ENCODE measurements at places on chromosomes 11 and 22.

GRCh38 chr22:20436307-20436767 lies 1.3 kb downstream of the SCARF2 start:
- no peak for DNase-seq

DNA sequence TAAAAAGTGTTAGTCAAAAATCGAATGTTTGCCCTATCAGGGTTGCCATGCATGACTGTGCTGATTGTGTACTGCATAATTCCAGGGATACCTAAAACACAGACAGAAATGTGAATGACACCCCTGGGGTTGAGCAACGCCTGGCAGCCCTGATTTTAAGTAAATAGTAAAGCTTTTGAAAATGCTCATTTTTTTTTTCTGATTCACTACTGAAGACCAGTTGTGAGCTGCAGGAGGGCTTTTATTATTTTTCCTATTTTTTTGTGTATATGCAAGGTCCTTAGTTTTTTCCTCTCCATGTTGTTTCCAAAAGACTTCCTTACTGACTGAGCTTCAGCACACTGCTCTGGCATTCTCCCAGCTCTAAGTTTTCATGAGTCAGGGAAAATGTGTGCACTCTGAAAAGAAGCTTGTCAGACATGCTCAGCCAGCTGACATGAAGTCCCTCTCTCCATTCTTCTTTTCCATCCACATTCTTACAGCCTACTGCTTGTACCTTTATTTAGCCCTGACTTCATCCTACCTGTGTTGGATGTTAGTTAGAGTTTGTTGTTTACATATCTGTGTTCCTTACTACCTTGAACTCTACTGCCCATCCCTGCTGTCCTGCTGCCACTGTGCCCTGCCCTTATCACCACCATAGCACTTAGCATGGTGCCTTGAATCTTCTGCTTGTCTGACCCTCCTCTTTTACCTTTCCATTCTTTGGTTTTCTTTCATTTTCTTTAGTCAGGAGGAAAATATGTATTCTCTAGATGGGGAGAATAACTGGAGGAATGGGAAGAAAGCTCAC lies 79.5 kb downstream of the HORMAD2 start:
- DNase-seq = no peak

DNA sequence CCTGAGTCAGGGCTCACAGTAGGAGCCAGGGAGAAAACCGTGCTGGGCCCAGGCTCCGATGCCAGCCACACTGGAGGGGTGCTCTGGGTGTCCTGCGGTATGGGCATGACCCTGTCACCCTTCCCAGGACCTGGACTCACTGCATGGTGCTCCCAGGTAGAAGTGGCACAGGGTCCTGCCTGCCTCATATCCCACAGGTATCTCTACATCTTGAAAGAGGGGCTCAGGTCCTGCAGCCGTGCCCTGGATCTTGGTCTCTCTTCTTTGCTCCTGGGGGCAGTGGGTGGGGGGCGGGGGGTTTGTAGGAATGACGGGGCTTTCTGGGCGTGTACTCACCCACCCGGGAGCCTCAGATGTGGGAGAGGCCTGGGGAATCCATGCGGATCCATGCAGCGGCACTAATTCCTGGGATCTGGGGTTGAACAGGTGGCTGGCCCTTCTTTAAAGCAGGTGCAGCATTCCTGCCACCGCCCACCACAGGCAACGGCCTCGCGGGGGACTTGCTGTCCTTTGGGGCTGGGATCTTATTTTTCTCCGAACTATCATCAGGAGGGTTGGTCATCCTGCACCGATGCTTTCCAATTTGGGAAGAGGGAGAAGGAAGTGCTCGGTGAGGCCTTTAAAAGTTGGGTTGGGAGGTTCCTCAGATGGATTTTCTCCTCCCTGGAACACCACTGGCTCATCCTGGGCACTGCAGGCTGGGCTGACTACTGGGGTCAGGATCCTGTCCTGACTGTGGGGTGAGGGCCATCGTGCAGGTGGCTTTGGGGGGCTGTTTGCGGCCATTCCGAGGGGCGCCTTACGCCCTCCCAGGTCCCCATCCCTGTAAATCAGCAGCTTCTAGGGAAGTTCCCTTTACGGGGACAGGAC lies 886.4 kb downstream of the BRD1 start:
- DNase-seq = no peak

- no peak for DNase-seq
Observed at GRCh38 chr11:77823775-77824174, 2.8 kb downstream of the AAMDC start.

GRCh38 chr11:118252688-118253087 lies 523 bp upstream of the MPZL3 start:
- DNase-seq = no peak

- no peak for DNase-seq
Observed at GRCh38 chr11:34263441-34264091, 94.2 kb downstream of the ABTB2 start.

DNA sequence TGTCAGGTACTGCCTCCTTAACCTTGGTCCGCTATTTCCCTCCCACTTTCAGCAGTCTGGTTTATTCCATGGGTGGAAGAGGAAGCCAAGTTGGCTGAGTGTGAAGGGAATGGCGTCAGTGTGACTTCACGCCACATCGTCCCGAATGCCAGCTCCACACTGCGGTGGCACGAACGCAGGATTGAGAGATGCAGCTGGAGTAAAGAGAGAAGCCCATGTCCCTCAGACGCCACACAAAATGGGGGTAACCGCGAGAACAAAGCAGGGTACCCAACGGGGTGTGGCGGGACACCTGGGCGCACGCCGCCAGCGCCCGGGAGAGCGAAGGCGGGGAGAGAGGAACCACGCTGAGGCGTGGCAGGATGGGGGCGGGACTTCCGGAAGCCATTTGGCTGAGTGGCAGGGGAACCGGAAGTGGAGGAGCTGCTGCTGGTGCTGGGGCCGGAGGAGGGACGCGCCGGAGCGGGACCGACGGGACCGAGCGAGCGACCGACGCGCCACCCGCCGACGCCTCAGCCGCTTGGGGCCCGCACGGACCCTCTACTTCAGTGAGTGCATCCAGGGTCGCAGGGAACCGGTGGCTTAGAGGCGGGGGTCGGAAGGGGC lies at the start of gene PAFAH1B2:
PAFAH1B2 (plus strand) TSS at position 417 of the 606 bp plus-strand sequence. CDS start 8,161 bp downstream, outside the sequence.
- peak; percentile 98 for DNase-seq

DNA sequence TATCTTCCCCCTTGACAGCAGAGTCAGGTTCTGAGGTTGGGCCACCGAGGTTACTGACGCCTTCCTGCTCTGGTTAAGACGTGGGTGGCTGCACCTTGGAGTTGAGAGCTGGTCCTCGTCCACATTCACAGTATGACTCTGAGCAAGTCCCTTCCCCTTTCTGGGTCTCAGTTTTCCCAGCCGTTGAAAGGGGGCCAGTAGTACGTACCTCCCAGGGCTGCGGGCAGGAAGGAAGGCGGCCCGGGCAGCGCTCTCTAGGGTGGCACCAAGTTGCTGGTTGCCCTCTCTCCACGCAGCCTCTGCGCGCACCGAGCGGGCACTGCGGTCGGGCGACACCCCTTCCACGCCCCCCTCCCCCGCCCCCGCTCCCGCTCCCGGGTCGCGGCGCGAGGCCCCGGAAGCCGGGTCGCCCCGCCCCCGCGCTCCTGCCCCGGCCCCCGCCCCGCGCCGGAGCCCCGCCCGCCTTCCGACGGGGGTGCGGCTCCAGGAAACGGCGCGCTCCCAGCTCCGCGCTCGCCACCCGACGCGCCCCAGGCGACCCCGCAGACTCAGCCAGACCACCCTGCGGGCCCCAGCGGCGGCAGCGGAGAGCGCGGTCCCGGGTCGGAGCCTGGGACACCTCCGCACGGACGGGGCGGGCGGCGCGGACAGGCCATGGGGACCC lies at the start of gene EHBP1L1:
EHBP1L1 (plus strand) TSS at position 486 of the 664 bp plus-strand sequence. CDS start 250 bp downstream, outside the sequence.
- peak; percentile 83 for DNase-seq

GRCh38 chr11:103842191-103842590 lies 194.2 kb upstream of the DDI1 start:
- DNase-seq = no peak

DNA sequence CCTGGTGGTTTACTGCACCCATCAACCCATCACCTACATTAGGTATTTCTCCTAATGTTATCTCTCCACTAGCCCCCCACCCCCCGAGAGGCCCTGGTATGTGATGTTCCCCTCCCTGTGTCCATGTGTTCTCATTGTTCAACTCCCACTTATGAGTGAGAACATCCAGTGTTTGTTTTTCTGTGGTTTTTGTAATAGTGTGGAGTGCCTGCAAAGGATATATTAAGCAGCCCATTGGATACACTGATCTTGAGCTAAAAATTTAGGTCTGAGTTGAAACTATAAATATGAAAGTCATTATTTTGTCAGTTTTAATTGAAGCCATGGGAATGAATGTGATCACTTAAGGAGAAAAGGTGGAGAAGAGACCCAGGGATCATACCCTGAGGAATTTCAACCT lies 23.0 kb downstream of the MRPL48 start:
- no peak for DNase-seq

GRCh38 chr11:74011360-74012073 lies 2.6 kb upstream of the UCP3 start:
- DNase-seq = peak; percentile 86

GRCh38 chr11:62104816-62105653 lies 18.8 kb upstream of the INCENP start:
- DNase-seq = peak; percentile 57

DNA sequence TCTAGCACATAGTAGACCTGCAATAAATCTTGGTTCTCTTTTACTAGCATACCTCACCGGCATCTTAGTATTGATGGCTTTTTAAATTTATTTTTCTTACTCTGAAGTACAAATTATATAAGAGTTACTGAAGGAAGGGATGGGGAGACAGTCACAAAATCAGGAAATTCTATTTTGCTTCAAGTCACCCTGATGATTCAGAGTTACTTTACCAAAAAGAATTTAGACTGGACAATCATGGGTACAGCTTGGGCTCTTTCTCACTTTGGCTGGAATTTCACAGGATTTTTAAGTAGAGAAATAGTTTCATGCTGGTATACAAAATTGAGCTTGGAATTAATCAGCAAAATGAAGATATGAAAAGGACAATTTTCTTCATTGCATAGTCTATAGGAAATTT lies 919.2 kb downstream of the METTL15 start:
- no peak for DNase-seq

DNA sequence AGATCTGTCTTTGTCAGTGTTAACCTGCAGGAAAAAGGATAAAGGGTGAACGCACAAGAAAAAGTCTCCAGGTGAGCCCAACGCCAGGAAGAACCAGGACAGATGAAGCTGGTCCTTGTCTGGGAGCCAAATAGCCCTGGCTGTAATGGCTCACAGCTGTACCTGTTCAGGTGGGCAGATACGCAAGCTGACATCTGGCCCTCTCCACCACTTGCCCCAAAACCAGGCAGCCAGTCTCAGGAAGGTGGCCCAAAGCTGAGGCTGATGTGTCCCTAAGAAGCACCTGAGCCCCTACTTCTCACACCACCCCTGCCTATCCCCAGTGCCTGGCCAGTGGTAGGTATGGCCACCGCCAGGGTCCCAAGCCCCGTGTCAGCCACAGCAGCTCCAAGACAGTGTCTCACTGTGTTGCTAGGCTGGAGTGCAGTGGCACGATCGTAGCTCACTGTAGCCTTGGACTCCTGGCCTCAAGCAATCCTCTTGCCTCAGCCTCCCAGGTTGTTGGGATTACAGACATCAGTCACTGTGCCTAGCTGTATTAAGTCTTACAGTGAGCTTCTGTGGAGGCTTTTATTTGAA lies 14.8 kb downstream of the TOP3B start:
- no peak for DNase-seq

DNA sequence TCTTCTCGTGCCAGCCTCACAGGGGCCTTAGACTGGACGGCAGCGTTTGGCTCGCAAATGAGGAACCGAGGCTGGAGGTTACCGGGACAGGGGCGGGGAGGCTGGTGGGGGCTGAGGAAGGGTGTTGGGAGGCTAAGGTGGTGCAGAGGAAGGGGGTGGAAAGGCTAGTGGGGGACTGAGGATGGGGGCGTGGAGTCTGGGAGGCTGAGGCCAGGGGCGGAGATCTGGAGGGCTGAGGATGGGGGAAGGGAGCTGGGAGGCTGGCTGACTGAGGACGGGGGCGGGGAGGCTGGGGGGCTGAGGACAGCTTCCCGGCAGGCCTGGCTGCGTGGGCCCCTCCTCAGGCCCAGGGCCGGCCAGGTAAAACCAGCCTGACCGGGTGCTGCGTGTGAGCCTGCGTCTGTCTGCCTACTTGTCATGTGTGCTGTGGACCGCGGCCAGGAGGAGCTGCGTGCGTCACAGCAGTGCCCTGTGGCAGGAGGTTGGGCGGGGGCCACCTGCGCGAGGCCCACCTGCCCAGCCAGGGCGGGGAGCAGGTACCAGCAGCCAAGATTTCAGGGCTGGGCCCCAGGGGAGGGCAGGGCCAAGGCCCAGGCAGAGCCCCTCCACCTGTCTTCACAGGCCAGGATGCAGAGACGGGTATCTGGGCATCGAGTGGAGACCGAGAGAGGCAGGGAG lies 9.4 kb upstream of the PIM3 start:
- DNase-seq = no peak

GRCh38 chr11:131692151-131692550 lies 321.7 kb downstream of the NTM start:
- peak; percentile 24 for DNase-seq

DNA sequence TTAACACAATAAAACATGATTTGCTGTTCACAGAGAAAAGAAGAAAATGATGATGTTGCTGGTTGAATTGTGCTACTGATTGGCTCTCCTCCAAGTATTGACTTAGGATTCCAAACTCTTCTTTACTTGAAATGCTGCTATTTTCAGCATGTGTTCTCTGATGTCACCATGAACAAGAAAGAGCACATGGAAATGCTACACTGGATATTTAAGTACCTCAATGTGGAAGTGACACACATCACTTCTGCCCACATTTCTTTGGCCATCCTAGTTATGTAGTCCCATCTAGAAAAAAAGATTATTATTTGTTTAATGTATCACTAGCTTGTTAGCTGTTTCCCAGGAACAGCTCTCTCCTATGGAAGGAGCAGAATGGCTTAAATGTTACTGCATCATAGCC lies 27.2 kb downstream of the OR52B2 start:
- DNase-seq = no peak

GRCh38 chr22:27574002-27574366 lies 227.6 kb downstream of the MN1 start:
- no peak for DNase-seq

GRCh38 chr11:3006505-3007260 lies 14.6 kb upstream of the NAP1L4 start:
- DNase-seq = no peak

GRCh38 chr11:68584097-68584496 lies 100.2 kb upstream of the GAL start:
- DNase-seq = peak; percentile 41

DNA sequence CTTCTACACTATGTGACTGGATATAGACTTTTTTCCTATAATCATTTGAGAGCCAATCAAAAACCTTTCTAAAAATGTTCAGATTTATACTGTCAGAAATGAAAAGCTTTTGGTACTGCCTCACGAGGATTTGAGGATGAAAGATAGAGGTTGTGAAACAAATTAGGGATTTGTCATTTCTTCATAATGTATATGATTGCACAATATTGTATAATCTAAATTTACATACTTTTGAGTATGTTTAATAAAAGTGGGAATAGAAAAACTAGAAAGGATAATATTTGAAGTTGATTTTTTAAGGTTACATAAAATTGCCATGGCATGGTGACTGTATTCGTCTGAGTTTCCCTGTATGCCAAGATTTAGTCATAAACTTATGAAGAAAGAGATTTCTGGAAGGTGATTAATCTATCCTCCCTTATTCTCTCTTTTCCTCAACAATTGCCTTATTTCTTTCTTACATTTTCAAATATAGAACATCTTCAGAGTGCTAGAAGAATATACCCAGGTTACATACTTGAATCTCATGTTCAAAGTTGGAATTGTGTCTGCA lies 56.2 kb downstream of the CASP12 start:
- DNase-seq = no peak

GRCh38 chr11:7642747-7643146 lies 30.6 kb downstream of the CYB5R2 start:
- no peak for DNase-seq
